ENCODE measurements at places on chromosomes 4 and X.

- no peak for DNase-seq
Observed at GRCh38 chr4:185772391-185773093, 39.5 kb downstream of the SORBS2 start.

- no peak for DNase-seq
Observed at GRCh38 chr4:186192066-186192612, 772 bp downstream of the CYP4V2 start.

DNA sequence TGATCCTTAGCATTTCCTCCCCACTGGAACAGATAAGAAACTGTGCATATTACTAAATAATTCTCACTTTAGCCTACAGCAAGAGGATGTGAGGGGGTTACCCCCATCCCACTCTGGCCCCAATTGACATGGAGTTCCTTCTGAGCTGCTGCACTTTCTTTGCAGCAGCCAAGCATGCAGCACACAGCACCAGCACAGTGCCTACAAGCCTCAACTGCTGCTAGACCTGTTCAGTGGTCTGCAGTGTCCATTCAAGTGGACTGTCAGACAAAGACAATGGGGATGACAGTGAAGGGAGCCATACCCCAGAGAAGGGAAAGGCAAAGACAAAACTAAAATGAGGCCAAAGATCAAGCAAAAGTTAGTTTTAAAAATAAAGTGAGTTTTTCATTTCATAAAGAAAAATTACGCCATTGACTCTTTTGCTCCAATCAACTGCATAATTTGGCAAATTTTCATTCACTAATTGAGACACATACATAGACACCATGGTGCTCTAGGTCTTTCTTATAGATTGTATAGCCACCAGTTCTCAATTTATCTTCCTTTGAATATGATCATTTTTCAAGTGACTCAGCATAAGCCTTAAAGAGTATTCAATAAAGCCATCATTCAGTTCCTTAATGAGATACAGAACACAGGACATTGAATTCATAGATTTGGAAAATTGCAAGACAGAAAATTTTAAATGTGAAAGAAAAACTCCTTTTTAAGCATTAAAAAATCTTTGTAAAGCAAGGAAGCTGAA lies 410.6 kb downstream of the HNRNPD start:
- no peak for DNase-seq

- no peak for DNase-seq
Observed at GRCh38 chr4:183129675-183130074, 30.6 kb downstream of the WWC2 start.

- DNase-seq: no peak
Observed at GRCh38 chr4:152187693-152188092, 348.2 kb downstream of the FBXW7 start.

DNA sequence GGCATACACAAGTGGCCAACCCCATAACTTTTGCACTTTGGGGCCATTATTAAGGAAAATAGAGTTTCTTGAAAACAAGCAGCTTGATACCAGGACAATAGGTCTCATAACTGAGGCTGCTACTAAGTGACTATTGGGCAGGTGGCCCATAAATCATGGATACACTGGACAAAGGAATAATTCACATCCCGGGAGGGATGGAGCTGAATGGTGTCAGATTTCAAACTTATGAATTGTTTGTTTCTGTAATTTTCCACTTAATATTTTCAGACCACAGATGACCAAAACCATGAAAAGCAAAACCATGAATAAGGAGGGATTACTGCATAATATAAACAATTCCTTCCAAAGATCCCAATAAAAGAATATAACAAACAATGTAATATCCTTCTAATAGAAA lies 114.4 kb downstream of the WDFY3 start:
- no peak for DNase-seq

DNA sequence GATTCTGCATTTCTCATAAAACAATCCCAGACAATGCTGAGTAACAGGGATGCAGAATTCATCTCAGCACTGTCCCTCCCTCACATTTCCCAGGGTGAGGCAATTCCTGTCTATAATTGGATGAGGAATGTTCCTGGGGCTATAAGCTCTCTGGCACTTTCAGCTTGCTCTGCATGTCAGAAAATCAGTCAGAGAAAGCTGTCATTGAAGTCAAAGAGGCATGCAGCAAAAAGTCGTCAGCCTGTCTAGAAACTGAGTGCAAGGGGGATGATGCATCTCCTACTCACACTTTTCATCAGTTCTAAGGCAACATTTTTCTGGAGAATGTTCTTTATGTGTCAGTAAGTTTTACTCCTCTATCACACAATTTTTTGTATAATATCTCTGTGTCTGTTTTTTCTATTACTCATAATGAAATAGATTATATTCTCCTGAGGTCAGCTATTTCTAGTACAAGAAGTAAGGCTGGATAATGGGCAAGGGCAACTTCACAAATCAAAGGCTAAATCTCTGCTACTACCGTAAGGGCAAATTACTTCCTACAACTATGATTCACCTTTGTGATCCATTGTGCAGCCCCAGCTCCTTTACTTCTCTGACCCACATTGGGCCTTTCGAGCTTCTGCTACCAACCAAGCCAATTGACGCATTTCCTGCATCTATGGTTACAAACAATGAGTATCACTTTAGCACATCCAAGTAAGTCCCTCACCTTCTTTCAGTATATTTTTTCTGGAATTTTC lies 56.0 kb downstream of the TASL start:
- DNase-seq: no peak

DNA sequence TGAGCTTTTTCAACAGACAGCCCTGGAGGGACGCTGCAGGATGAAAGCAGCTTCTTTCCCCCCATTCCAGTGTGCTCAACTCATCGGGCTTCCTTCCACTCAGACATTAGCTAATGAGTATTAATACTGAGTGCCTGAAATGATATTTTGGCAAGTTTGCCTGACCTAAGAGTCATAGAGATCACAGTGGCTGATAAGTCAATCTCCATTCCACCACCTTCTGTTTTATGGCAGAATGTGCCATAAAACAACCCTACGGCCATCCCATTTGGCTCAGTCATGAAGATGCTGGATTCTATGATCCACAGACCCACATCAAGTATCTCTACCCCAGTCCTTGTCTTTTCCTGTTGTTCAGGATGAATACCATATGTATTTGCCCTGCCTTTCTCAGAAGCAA lies 48.3 kb upstream of the MAB21L2 start:
- no peak for DNase-seq

GRCh38 chrX:9062641-9063040 lies 28.7 kb upstream of the FAM9B start:
- no peak for DNase-seq

DNA sequence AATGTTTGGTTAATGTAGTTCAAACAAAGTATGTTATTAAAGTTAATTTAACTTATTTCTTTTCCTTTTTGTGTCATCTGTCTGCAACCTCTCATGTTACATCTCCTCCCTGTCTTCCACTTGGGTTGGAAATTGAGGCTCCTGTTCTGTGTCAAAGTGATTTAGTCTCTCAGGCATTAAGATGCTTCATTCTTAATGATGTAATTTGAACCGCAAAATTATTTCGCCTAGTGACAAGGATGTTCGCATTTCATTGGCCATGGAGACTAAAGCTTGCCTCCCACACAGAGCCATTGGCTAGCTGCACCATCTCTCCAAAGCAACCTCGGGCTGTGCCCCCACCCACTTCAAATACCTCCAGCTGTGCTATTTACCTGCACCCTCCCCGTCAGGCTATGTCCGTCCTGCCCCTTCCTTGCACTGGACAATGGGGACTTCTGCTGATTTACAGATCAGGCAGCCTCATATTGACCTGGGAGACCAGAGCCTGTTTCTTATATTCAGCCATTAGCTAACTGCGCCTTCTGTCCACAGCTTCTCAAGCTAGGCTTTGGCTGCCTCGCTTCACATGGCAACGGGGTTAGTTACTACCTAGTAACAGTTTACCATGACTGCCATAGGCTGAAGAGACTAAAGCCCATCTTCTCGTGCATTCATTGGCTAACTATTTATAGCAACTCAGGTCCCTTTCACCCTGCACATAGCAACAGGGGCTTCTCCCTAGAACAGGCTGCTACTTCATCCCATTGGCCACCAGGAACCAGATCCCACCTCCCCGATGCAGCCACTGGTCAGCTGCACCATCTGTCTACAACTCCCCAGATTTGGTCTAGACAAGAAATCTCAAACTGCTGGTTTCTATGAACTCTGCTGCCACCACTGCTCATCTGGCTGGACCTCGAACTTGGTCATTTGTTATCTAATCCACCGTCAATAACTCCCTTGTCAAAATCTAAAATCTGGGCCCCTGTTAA lies 8.6 kb upstream of the ZNF157 start:
- peak; percentile 84 for DNase-seq

- no peak for DNase-seq
Observed at GRCh38 chrX:2150722-2151121, 350.1 kb downstream of the DHRSX start.

DNA sequence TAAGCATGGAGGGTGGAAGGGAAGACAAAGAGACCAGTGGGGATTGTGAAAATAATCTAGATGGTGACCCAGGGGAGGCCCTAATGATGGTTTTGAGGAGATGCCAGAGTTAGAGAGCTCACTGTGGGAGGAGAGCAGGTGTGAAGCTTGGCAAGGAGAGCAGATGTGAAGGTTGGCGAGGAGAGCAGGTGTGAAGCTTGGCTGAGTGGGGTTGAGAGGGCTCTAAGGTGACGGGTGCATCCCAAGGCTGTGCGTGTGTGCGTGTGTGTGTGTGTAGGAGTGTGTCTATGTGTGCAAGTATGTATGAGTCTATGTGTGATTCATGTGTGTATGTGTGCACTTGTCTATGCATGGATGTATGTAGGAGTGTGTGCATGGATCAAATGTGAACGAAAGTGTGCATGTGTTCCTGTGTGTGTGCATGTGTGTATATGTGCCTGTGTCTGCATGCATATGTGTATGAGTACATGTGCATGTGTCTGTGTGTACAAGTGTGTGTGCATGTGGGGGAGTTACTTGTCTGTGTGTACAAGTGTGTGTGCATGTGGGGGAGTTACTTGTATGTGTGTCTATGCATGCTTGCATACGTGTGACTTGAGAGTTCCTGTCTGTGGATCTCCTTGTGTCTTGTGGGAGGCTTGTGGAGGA lies 72.0 kb downstream of the EVC start:
- no peak for DNase-seq

DNA sequence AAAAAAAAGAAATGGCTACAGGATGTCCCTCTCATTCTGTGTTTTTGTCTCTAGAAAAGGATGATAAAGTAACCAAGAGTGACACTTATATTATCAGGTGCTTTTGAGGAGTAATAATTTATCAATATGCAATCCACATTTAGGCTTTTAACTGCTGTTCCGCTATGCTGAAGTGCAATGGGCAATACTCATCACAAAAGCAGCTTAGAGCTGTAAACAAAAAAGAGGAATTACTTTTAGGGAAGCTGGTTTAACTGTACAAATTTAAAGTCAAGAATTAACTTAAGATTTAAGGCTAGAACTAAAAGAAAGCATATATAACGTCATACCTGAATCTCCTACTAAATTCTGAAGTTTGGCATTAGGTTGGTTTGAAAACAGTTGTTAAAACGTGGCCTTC lies 93.5 kb upstream of the DDX3X start:
- DNase-seq: no peak

GRCh38 chr4:102116121-102116520 lies 229.2 kb downstream of the SLC39A8 start:
- no peak for DNase-seq

All from AG04450 (cell line).